ENCODE measurements at places on chromosomes 1 and 21.

DNA sequence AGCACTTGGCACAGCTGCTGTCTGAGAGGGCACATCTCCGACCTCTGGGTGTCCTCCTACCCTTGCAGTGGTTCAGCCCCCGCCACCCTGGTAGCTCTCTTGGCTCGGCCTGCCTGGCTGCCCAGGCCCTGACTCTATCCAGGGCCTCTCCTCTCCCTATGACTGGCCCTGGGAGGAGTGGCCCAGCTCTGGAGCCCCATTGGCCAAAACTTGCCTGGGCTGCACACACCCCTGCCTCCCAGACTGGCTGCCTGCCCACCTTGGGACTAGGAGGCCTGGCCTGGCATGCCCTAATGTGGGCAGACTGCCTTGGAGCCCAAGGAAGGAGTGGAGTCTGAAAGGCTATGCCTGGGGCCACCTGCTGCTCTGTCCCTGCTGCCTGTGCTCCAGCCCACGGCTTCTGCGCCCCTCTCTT is 33.6 kb downstream of the ACOT11 start:
- no peak for DNase-seq

DNA sequence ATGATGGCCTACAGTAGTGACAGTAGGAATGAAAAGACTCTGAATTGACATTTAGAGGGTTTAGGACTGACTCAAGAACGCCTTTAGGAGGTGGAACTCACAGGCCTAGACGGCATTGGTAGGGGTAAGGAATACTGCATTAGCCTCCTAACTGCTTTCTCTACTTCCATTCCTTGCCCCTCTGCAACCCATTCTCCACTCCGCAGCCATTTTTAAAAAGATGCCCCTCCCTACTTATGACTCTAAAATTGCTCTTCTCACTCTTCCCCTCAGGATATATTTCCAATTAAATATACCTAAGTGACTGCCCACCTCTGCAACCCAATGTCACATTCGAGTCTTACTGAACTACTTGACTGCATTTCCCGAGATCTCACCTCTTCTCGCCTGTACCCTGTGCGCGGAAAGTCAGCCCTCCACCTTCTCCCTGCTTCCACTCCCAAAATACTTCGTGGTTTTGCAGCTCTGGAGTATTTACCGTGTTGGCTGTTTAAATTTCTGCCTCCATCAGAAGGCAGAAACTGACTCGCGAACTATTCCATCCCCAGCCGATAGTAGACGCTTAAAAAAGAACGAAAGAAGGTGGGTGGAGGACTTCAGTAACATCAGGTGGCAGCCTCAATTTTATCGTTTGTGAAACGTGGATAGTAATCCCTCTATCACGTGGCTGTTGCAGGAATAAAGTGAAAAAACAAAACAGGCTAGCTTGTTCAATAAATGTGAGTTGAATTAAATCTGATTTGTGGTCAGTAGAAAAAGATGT is 1.1 kb upstream of the YBX1 start:
- DNase-seq = peak; percentile 59

DNA sequence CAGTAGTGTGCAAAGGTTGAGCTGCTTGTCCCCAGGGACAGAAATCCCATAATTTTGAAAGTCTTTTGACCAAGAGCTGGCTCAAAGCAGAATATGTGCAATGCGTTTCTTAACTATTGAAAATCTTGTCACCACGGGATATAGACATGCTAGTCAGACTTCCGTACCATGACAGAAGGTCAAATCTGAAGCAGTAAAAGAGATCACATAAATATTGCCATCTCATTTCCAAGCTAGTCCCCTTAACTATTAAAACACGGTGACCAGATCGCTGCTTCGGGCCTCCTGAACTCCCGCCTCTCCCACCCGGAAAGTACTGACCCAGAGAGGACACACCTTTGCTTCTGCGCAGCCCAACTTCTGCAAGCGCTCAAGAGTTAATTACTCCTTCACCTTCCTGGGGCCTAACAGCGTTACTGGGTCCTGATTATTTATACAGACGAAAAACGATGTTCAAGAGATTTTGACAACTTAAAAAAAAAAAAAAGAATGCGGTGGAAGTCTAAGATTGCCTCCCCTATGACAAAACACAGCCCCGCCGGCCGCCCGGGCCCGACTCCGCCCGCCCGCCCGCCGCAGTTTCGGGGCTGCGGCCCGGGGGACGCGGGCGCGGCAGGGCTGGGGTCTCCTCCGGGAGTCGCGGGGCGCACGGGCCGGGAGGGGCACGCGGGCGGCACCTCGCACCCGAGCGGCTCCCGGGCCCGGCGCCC is 692 bp downstream of the SORT1 start:
- peak; percentile 44 for DNase-seq

DNA sequence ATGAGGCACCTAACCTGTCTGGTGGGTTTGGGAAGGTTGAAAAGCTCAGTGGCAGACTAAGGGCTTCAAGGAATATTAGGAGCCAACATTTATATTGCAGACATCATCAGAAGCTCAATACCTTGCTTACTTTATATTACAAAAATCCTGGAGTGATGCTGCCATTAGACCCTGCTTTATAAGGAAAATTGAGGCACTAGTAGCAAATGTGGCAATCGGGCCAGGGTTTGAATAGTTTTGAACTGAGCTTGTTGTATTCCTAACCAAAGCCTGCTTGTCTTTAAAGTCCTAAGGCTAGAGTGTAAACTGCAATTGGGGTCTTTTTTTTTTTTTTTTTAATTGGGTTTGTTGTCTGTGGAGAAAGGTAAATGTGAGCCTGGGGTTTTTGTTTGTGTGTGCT is 14.3 kb downstream of the L1TD1 start:
- no peak for DNase-seq

- DNase-seq = no peak
Measured at GRCh38 chr1:154954541-154954940, 1.4 kb downstream of the PBXIP1 start.

Data from OCI-LY7 (cell line).